ENCODE measurements at places on chromosomes 2 and 18.

DNA sequence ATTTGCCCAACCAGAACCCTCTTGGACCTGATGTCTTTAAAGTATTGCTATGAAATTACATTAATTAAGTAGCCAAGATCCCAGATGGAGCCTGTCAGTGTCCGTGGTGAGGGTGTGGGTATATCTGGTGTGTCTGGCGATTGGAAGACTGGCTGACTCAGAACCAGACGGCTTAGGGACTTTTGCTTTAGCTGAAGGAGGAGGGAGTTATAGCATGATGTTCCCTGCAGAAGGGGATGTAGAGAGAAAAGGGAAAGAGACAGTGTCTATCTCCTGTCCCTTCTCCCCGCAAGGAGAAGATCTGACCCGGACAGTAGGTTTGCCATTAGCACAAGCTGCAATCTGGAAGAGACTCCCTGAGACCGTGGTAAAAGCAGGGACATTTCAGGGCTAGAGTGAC lies 60.6 kb downstream of the POU3F3 start:
- no peak for DNase-seq

DNA sequence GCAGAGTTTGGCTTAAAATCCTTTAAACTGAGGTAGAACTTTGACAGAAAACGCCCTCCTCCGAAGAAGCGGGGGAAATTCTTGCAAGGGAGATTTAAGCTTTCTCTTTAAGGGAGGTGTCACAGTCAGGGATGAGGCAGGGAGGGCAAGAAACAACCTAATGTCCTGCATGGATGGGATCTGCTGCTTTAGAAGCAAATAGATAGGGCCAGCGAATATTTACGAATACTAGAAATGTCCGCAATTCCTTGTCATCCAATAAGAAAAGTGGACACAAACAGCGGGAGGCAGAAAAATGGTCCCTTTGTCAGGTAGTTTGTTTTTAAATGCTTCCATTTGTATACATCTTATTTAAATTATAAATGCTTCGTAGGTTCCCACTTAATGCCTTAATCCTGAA lies 12.0 kb downstream of the MEIS1 start:
- DNase-seq: no peak

- no peak for DNase-seq
Measured at GRCh38 chr2:33796511-33796910, 197.4 kb upstream of the FAM98A start.

DNA sequence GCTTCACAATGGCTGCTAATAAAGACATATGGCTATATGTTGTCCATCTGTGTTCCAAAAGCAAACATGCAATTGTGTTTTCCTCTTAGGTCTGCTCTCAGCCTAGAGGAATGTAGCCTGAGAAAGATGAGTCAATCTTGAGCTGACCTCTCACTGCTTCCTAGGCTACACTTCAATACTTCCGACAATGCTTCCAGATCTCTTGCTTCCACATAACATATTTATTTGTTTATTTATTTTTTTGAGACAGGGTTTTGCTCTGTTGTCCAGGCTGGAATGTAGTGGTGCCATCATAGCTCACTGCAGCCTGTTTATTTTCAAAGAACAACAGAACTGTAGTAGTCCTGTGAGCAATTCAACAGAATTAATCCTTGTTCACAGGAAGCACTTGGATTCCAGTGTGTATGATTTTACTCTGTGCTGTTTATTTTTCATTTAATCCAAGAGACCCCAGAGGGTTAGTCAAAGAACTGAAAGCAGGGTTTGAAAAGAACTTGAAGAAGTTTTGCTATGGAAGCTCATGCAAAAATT lies 437.9 kb downstream of the TXNL1 start:
- DNase-seq: no peak

DNA sequence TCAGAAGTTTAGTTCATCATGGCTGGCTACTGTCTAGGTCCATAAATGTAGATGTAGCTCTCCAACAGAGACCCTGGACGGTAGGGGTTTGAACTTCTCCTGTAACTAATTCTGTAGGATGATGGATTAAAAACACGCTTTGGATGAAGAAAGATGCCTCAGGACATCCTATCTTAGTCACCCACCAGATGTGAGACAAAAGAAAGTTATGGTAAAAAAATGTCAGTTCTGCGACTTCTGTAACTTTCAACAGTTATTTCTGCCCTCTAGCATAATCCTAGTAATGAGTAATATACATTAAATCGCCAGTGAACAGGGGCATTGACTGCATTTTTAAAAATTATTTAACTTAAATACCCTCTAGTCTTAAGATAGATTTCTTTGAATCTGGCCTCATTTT lies 210.1 kb upstream of the LRATD1 start:
- DNase-seq: no peak

DNA sequence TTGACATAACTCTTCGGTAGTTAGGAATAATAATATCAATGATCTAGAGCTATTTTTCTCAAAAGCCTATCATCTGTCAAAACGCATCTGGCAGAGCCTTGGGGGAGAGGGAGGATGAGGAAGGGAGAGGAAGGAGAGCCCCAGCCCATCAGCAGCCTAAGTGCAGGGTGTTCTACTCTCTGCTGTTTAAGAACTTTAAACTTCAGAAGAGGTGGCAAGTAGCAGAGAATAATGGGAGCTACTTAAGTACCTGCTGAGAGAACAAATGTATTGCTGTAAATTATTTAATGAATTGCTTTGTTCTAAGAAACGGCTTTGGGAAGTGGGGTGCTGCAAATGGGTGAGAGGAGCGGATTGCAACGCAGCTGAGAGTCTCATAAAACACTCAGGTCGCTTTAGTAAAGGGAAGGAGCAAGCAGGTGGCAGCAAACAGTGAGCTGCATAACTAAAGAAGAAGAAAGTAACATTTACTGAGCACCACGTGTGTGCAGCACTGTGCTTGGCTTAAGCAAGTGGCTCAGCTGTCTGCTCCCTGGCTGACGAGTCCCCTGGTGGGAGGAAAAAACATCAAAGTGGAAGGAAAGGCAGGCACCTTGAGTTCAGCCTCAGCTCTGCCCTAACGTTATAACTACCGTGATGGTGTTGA lies 26.3 kb upstream of the SH3RF3 start:
- DNase-seq: no peak

DNA sequence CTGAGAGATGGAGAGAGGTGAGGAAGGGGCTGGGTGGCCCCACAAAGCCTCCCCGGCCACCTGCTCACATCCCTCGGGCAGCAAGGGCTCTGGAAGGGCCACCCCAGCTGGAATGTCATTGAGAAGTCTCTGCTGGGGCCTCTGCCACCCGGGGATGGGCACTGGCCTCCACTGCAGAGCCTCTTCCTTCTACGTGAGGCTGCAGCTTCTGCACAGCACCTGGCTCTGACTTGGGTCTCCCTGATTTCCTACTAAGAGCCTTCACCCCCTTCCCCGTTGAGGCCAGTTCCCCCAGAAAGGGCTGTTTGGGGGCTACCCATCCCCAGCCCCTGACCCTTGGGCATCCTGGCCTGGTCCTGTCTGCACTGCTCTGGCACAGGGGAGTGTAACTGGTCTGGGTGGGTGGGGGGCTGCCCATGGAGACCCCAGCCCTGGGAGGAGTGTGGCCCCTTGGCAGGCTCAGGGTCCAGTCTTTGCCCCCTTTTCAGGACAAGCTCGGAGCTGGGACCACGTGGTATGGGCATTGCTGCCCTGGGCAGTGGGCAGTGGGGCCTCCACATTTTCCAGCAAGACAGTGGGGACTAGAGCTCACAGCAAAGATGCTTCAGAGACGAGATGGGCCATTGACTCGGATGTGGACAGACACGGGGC lies 5.6 kb downstream of the PDCD1 start:
- no peak for DNase-seq

DNA sequence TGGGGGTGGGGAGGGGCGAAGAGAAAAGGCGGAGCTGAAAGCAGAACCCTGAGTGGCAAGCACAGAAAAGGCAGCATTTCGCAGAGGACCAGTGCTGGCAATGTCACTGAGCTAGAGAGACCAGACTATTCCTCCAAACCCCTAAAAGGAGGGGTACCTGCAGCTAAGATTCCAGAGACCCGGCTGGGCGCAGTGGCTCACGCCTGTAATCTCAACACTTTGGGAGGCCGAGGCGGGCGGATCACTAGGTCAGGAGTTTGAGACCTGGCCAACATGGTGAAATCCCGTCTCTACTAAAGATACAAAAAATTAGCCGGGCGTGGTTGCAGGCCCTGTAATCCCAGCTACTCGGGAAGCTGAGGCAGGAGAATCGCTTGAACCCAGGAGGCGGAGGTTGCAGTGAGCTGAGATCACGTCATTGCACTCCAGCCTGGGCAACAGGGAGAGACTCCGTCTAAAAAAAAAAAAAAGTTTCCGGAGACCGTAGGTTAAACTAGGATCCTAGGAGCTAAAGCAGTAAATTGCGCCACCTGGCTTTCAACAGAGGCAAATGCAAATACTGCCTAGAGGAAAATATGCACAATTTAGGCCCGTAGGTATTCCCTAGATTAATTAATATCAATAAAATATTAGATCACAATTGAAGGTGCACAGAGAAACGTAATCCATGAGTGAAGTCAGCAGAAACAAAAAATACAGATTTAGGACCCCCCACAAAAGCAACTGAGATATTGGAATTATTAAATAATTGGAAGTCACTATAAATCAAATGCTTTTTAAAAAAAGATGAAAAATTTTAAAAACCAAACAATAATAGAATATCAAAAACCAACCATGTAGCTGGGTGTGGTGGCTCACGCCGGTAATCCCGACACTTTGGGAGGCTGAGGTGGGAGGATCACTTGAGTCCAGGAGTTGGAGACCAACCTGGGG lies 4.9 kb downstream of the UCN start:
- DNase-seq: no peak

DNA sequence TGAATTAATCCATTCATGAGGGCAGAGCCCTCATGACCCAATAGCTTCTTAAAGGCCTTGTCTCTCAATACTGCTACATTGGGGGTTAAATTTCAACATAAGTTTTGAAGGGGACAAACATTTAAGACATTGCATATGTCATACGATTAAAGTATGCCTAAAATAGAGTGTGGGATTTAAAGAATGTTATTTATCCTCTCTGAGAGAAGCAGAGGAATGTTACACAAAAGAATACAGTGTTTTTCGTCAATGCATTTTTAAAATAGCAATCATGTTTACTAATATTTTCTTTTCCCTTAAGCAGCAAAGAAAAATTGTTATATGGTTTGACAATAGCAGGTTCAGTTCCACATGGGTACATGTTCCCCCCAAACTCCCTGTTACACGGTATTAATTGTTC lies 363.1 kb downstream of the NUP35 start:
- no peak for DNase-seq

DNA sequence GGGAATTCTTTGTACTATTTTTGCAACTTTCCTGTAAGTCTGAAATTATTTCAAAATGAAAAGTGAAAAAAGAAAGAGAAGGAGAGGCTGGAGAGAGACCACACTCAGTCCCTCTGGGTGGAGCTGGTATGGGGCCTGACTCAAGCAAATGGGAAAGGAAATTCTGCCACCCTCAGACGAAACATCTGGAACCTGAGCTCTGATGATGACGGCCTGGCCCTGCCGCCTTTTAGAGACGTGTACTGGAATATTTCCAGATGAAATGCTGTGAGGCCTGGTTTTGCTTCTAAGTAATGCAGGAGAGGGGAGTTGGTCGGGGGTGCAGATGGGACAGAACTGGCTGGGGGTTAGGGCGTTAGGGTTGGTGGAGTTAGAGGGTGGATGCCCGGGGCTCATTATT lies 57.4 kb upstream of the GLI2 start:
- DNase-seq: no peak

- DNase-seq: no peak
Measured at GRCh38 chr18:11944252-11944651, 36.1 kb upstream of the MPPE1 start.

DNA sequence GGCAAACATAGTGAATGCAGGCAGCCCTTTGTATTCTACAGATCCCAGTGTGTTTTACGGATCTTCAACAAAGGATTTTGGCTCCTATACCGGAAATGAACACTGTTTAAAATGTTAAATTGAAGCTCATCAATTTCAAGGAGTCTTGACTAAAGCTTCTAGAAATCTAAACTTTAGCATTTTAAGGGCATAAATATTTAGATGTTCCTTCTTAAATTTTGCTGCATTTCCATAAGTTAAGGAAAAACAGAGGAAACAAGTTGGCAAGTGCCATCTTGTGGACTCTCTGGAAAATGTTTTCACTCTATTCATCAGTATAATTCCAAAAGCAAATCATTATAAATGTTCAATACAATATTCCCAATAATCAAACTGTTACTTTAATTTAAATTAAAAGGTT lies 19.6 kb downstream of the CHN1 start:
- no peak for DNase-seq

GRCh38 chr2:24354957-24355356 lies 5.4 kb downstream of the ITSN2 start:
- no peak for DNase-seq

- no peak for DNase-seq
Measured at GRCh38 chr2:190683802-190684201, 34.9 kb downstream of the NAB1 start.
